Left kidney (tissue), 8 donors: ENCODE measurements at places on chromosomes 5 and 9.

- peak; percentile 21 for DNase-seq
Measured at GRCh38 chr5:62328772-62329491, 22.9 kb downstream of the KIF2A start.

DNA sequence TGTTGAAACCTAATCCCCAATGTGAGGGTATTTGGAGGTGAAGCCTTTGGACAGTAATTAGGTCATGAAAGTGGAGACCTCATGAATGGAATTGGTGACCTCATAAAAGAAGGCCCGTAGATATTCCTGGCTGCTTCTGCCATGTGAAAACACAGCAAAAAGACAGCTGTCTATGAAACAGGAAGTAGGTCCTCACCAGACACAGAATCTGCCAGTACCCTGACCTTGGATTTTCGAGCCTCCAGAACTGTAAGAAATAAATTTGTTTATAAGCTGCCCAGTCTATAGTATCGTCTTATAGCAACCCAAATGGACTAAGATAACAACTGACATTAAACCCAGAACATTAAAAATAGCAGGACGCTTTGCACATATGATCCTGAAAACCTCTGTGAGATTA lies 371.1 kb downstream of the SPOCK1 start:
- no peak for DNase-seq

- DNase-seq, result no peak
Measured at GRCh38 chr5:171513591-171513990, 94.1 kb downstream of the FGF18 start.

DNA sequence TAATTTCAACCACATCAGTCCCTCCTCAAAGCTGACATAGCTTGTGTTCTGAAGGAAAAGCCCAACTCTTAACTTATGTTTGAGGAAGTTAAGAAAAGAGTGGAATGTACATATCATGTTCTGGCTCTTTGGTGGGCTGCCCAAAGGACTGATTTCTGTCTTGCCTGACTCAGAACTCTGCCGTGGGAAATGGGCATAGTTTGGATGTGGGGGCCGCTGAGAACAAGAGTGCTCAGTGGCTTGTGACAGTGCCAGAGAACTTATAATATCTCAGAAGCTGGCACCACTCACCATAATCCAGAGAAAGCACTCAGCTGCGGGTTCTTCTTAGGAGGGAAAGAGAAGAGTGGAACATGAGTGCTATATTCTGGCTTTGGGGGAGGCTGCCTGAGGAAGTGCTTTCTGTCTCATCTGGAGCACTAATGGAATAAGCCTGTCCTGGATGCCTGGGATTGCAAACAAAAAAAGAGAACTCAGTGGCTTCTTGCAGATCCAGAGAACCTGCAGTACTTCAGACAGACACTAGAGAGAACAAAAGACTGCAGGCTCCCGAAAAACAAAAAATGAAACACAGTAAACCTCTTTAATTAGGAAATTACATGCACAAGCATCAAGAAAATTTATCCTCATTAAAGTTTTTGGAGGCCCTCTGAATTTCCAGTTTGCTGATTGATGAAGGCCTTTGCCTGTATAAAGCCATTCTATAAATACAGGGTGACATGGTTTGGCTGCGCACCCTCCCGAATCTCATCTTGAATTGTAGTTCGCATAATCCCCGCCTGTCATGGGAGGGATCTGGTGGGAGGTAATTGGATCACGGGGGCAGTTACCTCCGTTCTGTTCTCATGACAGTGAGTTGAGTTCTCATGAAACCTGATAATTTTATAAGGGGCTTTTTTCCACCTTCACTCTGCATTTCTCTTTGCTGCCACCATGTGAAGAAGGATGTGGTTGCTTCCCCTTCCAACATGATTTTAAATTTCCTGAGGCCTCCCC lies 207.0 kb downstream of the DMAC1 start:
- peak; percentile 31 for DNase-seq

DNA sequence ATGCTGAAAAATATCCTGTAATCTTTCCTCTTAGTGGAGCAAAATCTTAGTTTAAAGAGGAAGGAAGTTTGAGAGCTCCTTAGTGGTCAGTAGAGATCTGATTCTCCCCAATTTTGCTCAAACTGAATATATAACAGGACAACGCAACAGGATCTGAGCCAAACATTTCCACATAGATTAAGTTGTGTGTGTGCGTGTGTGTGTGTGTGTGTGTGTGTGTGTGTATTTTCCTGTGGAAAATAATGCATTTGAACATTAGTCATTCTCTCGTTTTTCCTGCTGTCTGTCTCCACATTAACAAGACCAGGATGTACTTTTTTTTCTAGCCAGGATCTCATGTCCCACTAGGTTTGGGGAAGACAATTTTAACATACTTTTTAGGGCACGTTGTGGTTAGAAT lies 312.1 kb upstream of the CDH18 start:
- DNase-seq, result no peak

- no peak for DNase-seq
Measured at GRCh38 chr5:168897387-168898122, 318.4 kb upstream of the PANK3 start.

- no peak for DNase-seq
Measured at GRCh38 chr9:129939431-129939830, 103.6 kb downstream of the FNBP1 start.
